ENCODE measurements at places on chromosomes 5 and 9. TPM values are rescaled to one million over a fixed set of nuclear protein-coding genes. Genes with fewer than 3 reads are reported as not detected.
A peak's percentile ranks its signal among the peaks of the same experiment; 100 is the strongest.

- no peak for DNase-seq
Observed at GRCh38 chr5:125100951-125101350, 354.5 kb upstream of the ZNF608 start.

- DNase-seq: peak; percentile 43
Observed at GRCh38 chr9:129569502-129570449, 51.1 kb downstream of the C9orf50 start.

DNA sequence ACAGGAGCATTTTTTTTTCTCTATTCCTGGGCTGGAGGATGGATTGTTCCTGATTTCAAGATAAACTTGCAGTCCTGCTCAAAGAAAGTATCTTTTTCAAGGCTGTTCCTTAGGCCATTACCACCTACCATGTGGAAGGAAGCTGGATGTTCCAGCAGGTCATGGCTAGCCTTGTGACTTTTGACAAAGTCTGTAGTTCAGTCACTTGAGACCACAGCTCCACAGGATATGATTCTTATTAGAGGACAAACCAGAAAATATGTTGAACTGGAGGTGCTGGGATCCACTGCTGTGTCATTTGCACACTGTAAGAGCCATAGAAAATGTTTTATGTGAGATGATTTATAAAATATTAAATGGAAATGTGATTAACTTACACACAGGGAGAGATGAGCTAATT is 184.2 kb upstream of the ACO1 start:
- no peak for DNase-seq

DNA sequence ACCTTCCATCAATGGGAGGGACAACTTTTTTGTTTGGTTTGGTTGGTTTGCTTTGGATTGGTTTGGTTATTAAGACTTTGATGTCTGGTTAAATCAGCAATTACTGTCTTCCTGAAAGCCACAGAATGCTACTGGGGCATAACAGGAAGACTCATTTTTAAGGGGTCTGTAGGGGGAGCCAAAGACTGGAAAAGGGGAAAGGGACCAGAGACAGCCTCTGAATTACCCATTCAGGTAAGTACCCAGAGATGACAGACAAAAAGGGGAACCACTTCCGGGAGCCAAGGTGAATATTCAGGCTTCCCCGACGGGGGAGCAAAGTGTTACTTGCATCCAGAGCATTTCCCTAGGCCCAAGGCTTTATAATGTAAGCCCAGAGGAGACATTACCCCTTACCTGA is 4.6 kb upstream of the FEM1C start:
- DNase-seq: peak; percentile 46

ATOSB gene
- 5.6 TPM for total RNA-seq

IFNE gene
- not detected for total RNA-seq

IGFBPL1 gene
- total RNA-seq: under 0.01 TPM

Data from lung microvascular endothelial cell (primary cell).